ENCODE measurements at places on chromosomes 6 and 20.

DNA sequence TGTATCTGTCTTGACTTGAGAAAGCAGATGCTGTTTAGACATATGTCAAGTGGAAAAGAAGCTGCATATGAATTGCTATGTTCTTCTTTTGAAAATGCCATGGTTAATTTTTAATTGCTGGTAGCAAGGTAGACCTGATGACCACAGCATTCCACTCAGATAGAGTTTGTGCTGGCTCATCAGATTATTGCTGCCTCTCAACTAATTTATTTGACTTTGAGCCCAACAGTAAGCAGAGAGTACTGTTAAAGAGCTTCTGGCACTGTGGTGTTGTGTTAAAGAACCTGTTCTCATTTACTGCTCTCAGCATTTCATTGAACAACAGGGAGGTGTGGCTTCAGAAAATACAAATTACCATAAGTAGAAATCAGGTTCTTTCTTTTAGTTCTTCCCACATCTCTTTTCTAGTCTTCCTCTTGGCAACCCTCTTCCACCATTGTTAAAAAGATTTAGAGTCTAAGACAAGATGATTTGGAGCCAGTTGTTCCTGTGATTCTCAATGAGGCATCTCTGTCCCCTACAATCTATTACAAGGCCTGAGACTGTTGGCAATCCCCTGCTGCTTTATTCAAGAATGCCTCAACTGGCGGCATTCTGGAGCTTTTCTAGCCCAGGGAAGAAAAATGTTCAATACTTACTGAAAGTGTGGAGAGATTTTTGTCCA lies 967.6 kb upstream of the GJE1 start:
- no peak for DNase-seq

GRCh38 chr6:149454346-149454848 lies 30.4 kb downstream of the ZC3H12D start:
- DNase-seq = no peak

GRCh38 chr6:41500561-41500960 lies 45.6 kb upstream of the FOXP4 start:
- DNase-seq = no peak

DNA sequence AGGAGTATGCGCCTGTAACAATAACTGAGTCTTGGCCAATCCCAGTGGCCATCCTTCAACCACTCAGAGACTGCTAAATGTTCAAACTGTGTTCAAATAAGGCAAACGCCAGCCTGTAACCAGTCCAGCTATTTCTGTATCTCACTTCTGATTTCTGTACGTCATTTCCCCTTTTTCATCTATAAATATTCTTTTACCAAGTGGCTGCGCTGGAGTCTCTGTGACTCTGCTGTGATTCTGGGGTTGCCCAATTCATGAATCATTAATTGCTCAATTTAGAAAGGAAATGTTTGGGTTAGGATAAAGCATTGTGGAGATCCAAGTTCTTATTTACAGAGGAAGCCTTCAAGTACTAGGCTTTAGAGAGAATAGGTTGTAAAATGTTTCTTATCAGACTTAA lies 89.8 kb upstream of the UST start:
- no peak for DNase-seq

- DNase-seq = no peak
Observed at GRCh38 chr6:79250107-79250514, 15.6 kb upstream of the HMGN3 start.

- DNase-seq = no peak
Observed at GRCh38 chr6:3500262-3501014, 43.6 kb upstream of the SLC22A23 start.

- DNase-seq = no peak
Observed at GRCh38 chr20:4147319-4147718, 132.0 kb upstream of the RNF24 start.

- DNase-seq = no peak
Observed at GRCh38 chr6:28782113-28782673, 141.6 kb downstream of the TRIM27 start.

- no peak for DNase-seq
Observed at GRCh38 chr6:90940812-90941481, 354.1 kb upstream of the MAP3K7 start.

DNA sequence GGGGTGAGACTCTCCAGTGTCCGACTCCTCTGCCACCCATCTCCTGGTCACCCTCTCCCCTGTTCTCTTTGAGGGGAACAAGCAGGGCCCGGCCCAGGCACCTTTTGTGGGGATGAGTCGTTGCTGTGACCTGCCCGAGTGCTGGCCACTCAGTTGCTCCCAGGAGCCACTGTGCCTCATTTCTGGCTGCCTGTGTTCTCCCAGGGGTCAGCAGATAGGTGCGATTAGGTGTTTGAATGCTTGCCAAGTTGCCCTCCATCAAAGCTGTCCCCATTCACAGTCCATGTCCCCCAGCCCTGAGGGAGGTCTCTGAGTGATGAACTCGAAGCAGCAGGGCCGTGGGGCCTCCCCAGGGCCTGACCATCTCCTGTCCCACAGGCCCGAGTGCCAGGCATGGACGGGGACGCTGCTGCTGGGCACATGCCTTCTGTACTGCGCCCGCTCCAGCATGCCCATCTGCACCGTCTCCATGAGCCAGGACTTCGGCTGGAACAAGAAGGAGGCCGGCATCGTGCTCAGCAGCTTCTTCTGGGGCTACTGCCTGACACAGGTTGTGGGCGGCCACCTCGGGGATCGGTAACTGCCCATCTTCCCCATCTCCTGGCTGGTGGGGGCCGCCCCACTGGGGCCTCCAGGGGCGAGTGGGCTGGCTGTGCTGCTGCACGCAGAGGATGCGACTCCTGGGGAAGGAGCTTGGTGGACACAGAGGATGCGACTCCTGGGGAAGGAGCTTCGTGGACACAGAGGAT lies 4.1 kb downstream of the SLC17A9 start:
- DNase-seq = no peak

DNA sequence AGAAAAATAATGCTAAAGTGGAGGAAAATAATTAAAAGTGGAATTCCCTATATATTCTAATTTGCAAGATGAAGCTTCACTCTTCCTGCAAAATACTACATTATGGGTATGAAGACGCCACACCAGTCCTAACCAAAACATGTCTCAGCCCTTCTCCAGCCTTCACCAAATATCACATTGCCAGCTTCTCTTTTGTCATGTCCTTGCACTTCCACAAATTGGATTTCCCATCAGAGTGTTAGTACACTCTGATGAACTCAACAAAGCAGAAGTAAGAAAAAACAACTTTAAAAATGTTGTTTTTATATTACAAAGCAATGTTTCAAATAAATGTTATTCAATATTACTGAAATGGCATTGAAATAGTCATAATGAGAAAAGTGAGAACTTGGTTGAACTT lies 62.4 kb upstream of the RNF146 start:
- no peak for DNase-seq

DNA sequence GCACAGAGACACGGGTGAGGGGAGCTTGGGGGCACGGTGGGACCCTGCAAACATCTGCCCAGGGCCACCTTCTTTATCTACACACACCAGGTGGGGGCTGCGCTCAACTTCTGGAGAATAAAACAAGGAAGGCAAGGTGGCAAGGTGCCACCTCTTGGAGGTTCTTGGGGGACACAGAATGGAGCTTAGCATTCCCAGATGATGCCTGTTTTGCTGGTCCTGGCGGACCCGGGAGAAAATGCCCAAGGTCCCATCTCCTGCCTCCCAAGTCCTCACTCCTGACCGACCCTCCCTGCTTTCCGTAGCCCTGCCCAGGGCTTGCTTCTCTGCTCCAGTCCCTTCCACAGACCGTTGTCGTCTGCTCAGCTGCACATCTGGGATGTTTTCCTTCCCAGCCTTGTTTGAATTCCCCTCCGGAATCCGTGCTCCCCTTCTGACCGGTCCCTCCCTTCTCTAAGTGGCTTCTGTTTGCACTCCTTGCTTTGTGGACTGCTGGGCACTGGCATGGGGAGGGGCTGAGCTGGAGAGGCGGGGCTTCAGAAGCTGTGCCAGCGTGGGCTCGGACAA lies 13.1 kb downstream of the ITPR3 start:
- no peak for DNase-seq

DNA sequence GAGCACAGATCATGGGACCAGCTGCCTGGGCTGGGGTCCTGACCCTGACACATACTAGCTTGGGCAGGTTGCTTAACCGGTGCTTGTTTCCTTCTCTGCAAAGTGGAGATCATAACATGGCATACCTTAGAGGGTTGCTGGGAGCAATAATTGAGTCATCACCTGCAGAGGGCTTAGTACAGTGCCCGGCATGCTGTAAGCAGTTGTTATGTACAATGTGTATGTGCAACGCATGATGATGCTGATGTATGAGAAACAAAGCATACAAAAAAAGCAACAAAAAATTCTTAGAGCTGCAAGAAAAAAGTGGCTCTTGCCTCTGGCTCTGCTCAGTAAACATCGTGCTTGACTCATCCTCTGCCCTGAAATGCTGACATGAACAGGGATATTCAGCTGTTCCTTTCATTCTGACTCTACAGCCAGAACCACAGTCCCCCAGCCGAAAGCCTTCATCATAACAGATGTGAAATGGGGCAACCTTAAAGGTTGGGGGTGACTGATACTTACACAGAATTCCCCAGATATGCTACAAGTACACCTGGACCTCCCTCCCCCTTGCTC lies 91.7 kb downstream of the CLIC5 start:
- no peak for DNase-seq

- DNase-seq = no peak
Observed at GRCh38 chr20:1964659-1965405, 29.0 kb downstream of the PDYN start.

DNA sequence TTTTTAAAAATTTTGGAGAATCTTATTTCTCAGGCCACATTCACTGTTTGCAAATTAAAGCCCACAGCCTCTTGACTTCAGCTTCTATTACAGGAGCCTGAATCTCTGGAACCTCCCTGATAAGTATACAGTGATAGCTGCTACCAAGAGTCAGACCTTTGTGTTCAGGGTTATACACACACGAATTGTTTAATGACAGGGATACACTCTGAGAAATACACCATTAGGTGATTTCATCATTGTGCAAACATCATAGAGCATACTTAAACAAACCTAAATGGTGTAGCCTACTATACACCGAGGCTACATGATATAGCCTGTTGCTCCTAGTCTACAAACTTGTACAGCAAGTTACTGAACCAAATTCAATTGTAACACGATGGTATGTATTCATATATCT lies 473.9 kb downstream of the PKHD1 start:
- DNase-seq = no peak

DNA sequence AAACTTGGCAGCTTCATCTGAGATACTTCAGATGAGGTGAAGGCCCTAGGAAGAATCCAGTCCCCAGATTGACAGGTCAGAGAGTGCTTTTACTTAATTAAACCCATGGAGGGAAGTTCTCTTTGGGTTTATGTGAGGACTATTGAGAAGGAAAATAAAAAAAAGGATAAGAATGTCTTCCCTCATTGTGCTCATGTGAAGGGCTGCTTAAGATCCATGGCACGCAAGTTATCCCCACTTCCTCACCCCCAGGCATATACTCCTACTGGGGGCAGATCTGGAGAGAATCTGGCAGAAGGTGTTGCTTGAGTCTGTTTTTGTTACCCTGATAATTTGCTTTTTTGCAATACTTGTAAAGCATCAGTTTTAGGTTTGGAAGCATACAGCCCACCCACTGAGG lies 322.9 kb upstream of the TFAP2D start:
- DNase-seq = no peak

- no peak for DNase-seq
Observed at GRCh38 chr6:9503111-9503761, 911.6 kb downstream of the TFAP2A start.

DNA sequence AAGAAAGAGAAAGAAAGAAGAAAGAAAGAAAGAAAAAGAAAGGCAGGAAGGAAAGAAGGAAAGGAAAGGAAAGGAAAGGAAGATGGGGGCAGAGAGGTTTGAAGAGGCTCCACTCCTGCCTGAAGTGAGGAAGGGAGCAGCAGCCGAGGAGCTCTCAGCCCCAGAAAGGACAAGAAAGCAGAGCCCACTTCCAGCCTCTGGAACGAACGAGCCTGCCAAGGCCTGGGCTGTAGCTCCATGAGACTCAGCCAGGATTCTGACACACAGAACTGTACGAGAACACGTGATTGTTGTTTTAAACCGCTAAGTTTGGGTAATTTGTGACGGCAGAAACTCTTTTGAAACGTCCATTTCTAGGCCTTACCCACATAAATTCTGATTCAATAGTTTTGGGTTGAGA lies 69.5 kb downstream of the TTLL2 start:
- no peak for DNase-seq

- DNase-seq = no peak
Observed at GRCh38 chr20:13791540-13792459, 7.0 kb downstream of the NDUFAF5 start.

DNA sequence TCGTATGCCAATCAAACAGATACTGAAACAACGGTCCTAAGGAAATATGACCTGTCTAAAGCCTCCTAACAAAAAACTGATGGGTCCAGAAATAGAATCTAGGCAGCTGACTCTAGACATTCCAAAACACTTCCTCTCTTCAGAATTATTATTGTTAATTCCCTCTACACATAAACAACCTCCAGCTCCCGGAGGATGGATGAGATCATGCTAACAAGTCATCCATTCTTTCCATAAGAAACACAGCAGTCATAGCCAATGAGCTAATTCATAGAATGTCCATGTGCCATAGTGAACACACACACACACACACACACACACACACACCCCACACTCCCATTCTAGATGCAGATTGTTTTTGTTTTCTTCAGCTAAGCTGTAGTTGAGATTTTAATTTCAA lies 44.3 kb downstream of the HDGFL1 start:
- no peak for DNase-seq

- no peak for DNase-seq
Observed at GRCh38 chr20:57162362-57162652, 104.1 kb downstream of the BMP7 start.

- DNase-seq = peak; percentile 33
Observed at GRCh38 chr6:34792605-34793500, 970 bp downstream of the BLTP3A start.

DNA sequence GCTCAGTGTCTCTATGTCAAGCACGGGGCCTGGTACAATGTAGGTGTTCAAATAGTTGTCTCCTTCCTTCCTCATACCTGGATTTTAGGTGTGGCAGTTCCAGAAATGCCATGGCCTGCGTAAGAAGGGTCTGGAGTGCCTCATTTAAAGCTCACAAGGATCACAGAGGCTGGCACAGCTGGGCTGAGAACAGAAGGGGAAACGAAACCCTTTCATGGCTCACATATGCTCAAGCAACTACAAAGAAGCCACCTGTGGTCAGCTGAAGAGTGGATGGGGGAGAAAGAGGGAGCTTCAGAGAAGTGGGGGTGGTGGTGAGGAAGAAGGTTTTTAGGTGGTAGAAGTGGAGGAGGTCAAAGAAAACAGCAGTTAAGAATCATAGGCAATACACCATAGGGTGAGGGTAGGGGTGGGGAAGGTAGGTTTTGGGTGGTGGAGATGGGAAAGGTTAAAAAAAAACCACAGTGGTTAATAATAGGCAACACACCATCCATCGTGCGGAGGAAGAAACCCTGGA lies 17.0 kb upstream of the TOP1 start:
- DNase-seq = no peak

GRCh38 chr6:168666170-168666569 lies 225.2 kb downstream of the SMOC2 start:
- DNase-seq = no peak

DNA sequence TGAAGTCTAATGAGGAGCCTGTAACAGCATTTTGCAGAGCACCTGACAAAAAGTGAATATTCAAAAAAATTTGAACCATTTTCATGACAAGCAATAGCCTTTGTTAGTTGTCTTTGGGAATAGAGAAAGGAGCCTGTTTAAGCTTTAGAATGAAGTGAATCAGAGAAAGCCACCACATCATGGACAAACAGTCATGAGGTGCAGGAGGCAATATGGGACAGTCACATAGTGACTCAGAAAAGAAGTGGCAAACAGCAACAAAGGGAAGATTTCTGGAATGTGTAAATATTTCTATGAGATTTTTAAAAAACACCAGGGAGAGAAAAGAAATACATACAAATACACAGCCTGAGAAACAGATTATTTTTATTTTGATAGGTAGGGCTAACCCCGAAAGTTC lies 6.6 kb downstream of the KLHL31 start:
- no peak for DNase-seq

All from 8988T (cell line).